ENCODE measurements at places on chromosomes 2 and 18.

DNA sequence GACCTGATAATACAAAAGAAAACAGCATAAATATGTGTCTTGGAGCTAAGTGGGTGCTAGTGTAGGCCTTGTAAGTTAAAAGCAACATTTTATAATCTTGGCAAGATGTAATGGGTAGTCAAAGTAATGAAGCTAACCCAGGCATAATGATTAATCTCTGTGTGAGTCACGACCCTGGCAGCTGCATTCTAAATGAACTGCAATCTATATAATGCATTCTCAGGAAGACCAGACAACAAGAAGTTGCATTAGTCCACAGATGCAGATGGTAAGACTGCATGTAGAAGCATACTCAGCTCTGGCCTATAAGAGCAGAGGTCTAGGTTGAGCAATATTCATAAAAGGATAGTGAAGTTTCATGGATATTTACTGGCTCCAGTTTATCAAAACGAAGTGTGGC lies 85.6 kb upstream of the ETAA1 start:
- no peak for DNase-seq

GRCh38 chr2:15704788-15705115 lies 113.1 kb downstream of the DDX1 start:
- DNase-seq: no peak

DNA sequence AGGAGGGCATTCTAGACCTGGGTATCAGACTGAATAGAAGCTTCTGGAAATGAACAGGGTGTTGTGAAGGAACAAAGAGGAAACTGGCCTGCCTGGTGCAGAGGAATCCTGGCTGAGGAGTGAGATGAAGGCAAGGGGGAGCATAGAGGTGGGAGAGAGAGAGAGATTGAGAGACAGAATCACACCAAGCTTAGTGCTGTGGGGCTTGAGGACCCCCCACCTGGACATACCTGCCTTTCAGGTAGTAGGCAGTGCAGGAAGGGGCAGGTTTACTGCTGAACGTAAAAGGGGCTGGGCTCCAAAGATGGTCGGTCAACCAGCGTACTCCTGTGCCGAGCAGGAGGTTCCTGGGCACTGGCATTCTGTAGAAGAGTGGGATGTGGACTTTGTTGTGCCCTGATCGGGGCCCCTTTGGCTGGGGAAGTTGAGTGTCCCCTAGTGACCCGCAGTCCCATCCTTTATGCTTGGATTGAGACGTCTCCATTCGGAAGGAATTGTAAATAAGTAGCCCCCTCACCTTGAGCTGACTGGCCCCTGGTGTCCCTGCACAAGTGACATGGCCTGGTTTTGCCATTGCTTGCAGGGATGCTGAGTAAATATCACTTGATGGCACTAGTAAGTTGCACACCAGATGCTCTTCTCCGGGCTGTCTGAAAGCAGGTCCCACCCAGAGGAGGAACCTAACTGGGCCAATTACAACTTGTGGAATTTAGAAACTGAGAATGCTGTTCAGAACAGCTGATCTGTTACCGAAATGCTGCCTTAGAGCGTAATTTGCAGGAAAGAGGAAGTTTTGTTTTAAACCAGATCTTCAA lies 1.4 kb downstream of the UBE2F start:
- DNase-seq: no peak

- DNase-seq: no peak
Measured at GRCh38 chr18:43581936-43582519, 304.7 kb upstream of the SYT4 start.

GRCh38 chr2:43068041-43068533 lies 158.3 kb downstream of the ZFP36L2 start:
- no peak for DNase-seq

Measured in stimulated activated CD8-positive, alpha-beta memory T cell treated with anti-CD3 and anti-CD28 coated beads, Interleukin-2, amount 100 ng/mL, for 48 hours (primary cell).